ENCODE measurements at places on chromosomes 7 and 10.

DNA sequence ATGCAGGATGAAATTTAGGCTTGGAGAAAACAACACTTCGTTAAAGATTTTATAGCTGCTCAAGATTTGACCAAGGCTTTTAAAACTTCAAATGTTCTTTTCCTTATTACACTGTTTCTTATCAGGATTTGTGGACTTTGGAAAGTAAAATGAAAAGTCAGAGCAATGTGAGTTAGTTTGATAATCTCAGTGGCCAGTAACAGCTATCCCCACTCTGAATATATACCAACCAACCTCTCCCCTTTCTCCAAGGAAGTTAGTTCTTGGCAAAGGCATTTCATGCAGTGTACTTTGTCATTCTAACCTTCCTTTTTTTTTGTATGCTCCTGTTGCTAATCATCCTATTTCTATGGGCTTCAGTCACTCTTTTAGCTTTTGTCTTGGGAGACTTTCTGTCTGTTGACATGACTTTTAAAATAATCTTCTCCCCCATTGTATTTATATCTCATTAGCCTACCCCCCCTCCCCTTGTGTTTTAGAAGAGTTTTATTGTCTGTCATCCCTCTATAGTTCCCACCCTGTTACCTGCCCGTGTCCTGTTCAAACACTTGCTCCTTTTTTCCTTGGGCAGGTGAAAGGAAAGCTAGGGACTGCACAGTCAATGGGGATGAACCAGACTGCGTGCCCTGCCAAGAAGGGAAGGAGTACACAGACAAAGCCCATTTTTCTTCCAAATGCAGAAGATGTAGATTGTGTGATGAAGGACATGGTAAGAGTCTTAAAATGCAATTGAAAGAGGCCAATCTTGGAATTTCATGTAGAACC is 16.7 kb downstream of the FAS start:
- DNase-seq, result no peak

DNA sequence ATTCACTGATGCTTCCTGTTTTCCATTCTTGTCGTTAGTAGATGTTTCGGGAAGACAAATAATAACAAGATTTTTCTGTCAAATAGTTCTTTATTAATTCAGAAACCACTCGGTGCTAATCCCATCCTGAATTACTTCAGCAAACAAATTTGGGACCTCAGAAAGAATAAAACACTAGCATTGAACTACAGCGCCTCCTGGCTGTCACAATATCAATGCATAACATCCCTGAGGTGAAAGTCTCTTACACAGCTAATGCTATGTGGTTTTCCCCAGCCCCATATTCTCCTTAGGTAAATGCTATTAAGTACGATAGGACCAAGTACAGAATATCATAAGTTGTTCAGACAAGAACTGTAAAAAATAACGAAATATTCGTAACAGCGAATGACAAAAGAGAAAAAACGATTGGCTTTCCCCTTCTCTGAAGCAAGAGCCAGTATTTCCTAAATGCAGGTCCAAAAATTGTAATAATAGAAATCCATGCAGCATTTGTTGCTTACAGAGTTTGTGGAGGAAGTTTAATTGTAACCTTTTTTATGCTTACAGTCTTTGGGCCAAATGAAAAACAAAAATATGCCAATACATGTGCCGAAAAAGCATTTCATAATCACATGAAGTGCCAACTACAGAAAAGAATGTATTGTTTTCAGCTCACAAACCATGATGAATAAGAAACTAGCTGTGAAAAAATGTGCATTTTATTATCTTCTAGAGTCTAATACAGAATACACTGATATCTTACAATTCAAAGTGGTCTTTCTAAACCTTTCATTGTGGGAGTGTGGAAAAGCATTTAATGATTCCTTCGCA is 47.3 kb downstream of the MYPN start:
- peak; percentile 47 for DNase-seq

DNA sequence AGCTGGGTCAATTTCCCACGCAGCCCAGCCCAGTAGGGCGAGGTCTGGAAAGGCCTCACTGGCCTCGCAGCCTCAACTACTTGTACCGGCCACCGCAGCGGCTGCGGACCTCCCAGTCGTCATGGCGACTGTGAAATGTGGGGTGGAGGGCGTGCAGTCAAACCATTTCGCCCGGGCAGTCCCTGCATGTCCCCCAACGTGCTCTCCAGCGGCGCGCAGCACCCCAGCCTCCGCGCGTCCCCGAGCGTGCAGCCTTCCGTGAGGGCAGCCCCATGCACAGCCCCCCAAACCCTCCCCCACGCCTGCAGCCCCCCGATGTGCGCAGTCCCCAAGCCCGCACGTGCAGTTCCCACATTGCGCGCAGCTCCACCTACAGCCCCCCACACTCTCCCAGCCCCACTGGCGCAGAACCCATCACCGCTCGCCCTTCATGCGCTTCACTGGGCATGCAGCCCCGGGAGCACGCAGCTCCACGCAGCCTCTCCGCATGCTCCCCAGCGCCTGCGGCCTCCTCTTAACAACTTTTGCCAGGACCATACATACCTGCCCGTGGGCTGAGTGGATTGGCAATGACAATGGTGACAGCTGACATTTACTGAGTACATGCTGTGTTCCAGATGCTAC is 34.5 kb upstream of the SFTPD start:
- DNase-seq, result no peak

- DNase-seq, result no peak
Measured at GRCh38 chr7:12358694-12359093, 45.0 kb downstream of the VWDE start.

DNA sequence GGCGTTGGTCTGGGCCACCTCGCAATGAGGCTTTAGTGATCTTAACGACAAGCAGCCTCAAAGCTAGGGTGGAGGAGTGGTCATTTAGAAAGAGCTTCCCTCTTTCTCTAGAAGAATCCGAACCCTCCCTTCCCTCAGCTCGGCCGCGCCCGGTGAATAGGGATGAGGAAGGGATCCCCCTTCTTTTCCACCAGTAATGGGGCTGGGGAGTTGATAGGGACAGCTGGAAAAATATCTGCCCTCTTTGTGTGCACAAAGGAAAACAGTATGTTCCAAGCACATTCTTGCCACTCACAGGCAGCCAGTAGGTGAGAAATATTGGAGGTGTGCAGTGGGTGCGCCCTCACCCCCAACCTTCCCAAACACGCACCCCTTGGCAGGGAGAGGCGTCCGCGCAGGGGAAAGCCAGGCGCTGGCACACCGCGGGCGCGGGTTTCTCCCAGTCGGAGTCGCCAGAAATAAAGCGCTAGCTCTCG is 6.5 kb downstream of the DLX5 start:
- DNase-seq, result no peak

DNA sequence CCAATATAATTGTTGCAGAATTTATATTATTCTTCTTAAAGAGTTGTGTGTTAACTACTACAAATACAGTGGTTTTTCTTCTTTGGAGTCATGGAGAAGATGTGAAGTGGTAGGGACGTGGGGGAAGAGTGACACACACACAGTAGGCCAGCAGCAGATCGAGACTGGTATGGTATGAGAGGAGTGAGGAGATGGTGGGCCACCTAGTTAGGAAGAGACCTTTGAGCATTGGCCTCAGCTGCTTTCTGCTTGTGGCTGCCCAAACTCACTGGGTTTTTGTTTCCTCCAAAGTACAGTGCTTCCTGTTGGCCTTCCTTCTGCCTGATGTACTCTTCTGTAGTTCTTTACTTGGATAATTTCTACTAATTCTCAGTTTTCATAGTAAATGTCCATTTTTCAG is 14.6 kb downstream of the VCL start:
- DNase-seq, result no peak

Measured in stimulated activated CD4-positive, alpha-beta T cell treated with anti-CD3 and anti-CD28 coated beads, Interleukin-1b, Interleukin-23, amount 100 ng/mL, for 4 hours (primary cell).